ENCODE measurements at places on chromosomes 3 and 15.

DNA sequence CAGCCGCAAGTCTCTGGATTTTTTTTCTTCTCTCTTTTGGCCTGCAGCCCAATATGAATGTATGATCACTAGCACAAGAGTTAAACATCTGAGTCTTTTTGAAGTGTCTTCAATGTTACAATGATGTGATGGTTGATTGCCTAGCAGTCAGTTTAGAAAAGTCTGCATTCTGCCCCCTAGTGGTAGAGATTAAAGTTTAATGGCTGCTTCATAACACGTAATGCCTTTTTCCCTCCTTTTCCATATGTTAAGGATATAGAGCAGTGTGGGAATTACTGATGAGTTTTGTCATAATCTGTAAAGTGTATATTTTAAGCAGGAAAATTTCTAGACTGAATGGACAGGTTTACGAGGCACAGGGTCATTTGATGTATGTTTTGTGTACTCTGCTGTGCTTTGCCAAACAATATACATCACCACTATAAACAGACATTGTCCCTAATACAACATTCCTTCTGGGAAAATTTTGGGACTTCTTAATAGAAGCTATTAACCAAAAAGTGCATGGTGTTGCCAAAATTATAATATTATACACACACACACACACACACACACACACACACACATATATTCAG lies 1038.5 kb upstream of the NR2F2 start:
- DNase-seq = peak; percentile 50

DNA sequence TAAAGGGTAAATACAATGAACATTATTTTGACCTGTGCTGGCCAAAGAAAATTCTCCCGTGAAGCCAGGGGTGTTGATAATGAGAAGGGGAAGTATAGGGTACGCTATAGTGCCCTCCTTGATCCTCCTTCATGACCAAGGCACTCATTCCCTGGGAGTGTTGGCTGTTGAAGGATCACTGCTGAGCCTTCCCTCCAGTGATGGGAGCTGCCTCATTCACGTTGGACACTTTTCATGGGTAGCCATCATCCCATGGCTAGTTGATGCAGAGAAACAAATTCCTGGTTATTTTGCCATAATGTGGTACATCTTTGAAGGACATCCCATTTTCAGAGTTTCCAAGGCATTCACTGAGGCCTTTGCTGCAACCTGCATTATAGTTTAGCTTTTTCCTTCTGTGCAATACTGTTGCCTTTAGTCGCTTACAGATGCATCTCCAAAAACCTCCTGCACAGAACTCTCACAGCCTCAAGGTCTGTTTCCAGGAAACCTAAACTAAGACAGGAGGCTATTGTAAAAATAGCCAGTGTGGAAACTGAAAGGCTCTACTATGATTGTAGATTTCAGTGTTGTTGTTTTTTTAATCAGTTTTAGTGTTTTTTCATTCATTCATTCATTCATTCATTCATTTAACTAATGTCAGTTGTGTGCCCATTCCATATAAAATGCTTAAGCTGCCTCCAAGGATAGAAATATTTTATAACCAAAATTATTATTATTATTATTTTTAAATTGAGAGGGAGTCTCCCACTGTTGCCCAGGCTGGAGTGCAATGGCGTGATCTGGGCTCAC lies 40.8 kb downstream of the TGFBR2 start:
- no peak for DNase-seq

- peak; percentile 53 for DNase-seq
Measured at GRCh38 chr3:74630602-74631001, 16.1 kb upstream of the CNTN3 start.

- DNase-seq = no peak
Measured at GRCh38 chr3:72675243-72675642, 173.0 kb downstream of the SHQ1 start.

DNA sequence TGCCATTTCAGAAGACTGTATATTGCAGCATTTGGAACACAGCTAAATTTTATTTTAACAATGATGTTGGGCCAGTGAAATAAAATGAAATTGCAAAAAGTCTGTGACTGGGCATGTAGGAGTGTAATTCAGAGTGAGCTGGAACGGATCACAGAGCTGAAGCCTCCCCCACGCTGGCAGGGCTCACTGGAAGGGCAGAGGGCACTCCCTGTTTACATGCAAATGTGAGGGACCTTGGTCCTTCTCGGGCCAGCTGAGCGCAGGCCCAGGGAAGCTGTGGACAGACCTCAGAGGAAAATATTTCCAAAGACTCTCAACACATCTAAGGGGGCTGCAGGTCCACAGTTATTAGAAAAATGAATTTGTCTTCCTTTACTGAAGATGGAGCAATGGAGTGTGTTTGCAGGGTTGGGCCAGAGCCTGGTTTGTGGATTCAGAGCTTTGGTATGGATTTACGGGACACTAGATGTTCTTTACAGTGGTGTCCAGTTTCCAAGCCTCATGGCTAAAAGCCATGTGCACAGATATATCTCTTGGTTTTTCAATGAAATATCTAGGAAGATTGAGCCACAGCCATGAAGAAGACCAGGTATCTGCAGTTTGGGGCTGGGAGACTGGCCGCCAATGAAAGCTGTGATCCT lies 32.0 kb downstream of the TRPM1 start:
- no peak for DNase-seq

DNA sequence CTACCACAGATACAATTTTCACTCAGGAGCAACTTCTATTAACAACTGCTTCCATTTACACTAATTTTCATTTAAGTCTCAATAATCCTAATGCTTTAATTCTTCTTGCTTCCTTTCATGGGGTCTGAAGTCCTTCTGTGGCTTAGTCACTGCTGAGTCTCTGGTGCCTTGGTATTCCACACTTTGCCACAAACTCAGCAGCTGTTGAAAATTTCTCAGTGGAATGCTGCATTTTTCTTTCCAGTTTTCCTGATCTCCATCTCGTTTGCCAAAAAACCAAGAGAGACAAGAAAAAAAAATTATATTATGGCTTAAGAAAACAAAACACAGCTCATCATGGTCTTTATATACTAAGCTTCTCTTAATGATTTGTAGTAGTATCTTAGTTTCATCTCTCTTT lies 269.2 kb upstream of the AZI2 start:
- no peak for DNase-seq

GRCh38 chr3:59605944-59606534 lies 556.2 kb upstream of the CFAP20DC start:
- DNase-seq = no peak

- DNase-seq = peak; percentile 84
Measured at GRCh38 chr15:73972984-73973682, 19.0 kb downstream of the STOML1 start.

DNA sequence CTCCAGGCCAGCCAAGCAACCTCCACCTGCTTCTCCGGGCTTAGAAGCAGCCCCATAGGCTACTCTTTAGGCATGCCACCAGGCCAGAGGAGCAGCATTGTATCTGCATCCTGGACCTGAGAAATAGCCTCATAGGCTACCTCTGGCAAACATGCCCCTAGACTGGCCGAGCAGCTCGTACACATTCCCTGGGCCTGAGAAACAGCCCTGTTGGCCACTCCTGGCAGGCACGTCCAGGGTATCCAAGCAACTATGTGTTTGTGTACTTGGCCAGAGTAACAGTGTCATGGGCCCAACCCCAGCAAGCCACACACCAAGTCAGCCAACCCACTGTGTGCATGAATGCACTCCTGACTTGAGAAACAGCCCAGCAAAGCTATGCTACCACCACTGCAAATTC lies 498.7 kb upstream of the CDIN1 start:
- DNase-seq = no peak

DNA sequence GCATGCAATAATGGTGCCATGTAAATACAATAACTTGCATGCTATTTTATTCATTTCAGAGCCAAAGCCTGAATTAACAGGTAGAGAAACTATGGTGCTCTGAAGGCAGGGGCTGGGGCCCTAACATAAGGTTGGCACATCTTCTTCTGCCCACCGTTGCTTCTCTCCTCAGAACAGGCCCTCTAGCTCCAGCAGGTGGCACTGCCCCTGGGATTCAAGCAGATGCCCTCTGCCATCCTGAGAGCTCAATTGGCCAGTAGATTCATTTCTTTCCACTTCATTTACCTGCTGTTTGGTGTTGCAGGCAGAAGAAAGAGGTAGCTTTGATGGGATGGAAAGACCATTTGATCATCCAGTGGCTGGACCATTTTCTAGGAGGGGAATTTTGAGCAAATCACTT lies 130.5 kb downstream of the FOXB1 start:
- DNase-seq = no peak

DNA sequence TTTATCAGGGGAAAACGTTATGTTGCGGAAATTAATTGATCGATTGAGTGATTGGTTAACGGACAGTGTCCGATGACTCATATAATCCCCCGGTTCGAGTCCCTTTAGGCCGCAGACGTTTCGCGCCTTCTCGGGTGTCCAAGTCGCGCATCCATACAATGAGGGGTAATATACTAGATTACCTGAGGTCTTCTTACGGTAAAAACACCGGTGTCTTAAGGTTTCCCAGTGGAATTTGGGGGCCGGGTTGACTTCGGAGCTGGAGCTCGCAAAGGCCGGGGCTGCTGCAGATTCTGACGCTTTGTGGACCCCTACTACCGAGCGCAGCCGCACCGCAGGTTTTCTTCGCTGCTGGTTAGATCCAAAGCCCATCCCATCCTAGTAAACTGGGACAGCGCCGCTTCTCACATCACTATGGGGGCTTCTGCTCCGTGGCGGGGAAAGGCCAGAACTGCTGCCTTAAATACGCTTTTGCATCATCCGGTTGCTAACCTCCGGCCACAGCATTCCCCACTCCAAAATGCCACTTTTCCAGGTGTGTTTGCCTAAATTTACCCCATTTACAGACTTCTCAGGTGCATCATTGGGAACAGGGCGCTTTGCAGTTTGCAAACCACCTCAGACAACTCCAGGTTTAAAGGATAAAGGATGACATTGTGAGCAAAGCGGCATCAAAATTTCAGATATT lies 858 bp upstream of the SACM1L start:
- peak; percentile 50 for DNase-seq

DNA sequence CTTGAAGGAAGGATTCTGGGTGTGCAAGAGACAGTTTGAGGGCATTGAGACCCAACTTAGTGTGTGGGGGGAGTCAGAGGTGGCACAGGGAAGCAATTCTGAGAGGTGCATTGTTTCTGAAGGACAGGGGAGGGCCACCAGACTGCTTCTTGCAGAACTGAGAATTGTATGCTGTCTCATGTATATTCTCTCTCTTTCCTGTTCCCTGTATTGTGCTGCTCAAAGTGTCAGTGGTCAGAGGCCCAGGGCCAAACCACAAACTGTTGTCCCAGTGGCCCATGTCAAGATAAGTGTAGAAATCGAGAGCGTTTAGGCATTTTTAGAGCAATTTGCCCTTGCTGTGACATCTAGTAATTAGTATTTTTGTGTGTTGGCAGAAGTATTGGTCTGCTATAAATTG lies 567.1 kb downstream of the EDEM1 start:
- DNase-seq = no peak

DNA sequence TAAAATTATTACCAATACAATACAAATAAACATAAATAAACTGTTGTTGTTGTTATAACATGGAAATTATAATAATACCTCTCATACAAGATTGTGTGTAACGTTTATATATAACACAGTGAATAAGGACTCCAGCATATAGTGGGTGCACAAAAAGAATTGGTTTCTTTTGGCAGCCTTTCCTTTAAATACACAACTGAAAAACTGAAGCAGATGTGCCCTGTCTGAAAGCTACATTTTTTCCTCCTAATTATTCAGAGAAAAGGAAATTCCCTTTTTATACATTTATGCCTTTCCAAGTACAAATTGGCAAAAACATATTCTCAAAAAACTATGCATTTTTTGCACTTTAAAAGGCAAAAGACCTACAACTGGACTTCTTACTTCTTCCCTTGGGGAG lies 928.9 kb upstream of the NR2F2 start:
- DNase-seq = no peak

DNA sequence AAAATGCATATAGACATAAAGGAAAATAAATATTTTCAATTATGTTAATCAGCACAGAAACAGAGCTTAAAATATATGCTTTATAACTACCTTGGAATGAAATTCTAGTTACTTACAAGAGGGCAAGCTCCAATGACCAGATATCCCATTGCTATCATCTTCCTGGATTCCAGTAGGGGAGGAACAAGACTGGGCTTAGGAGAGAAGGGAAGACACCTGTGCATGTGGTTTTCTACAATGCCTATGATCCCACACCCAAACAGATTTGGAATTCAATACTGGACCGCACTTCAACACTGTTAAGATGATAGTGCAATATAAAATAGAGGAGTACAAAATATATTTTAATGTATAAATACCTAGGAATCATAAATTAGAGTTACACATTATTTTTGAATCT lies 79.6 kb downstream of the ARPP21 start:
- no peak for DNase-seq

GRCh38 chr15:97929456-97930229 lies 30.9 kb upstream of the ARRDC4 start:
- no peak for DNase-seq

DNA sequence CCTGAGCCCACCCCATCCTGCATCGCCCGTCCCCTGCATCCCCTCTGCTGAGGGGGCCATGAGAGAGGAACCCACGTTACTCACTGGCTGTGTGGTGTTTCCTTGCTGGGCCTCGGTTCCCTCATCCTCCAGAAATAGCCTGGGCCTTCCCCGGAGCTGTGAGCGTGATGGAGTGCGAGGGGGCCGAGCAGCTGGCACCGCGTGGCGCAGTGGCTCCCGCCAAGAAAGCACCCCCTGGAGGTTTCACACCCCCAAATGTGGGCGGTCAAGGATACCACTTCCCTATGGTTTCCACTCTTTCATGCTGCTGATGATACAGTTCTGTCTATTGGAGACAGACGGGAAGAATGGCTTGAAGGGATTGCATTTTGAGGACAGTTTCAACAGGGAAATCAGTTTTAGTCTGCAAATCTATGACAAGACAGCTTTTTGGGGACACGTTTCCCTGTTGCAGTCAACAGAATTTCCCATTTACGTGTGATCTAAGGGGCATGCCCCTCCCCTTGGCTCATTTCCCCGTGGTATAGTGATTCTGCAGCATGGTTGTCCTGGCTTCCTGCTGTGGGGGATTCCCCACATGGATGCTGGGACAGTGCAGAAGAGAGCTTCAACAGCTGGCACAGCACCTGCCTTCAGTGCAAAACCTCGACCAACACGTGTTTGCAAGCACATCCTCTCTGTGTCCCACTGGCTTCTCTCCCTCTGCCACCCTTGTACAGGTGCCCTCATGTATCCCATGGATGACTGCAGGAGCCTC lies 377.5 kb downstream of the LRTM1 start:
- no peak for DNase-seq

DNA sequence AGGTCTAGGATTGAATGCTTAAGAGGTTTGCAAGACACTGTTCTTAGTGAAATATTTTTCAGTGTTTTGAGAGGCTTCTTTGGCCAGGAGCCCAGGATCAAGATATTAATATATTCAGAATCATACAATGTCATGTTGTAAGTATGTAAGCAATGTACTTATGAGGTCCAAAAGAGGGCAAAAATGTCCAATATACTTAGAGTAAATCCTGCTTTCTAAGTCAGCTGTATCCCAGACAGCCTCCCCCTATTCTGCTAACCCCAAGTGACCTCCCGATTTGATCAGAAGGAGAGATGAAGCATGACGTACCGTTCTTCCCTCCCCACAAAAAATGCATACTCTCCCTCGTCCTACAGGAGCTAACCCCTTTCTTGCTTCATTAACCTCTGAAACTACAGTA lies 70.9 kb downstream of the CHAC1 start:
- peak; percentile 90 for DNase-seq
